ENCODE measurements at places on chromosomes 1 and 21.

DNA sequence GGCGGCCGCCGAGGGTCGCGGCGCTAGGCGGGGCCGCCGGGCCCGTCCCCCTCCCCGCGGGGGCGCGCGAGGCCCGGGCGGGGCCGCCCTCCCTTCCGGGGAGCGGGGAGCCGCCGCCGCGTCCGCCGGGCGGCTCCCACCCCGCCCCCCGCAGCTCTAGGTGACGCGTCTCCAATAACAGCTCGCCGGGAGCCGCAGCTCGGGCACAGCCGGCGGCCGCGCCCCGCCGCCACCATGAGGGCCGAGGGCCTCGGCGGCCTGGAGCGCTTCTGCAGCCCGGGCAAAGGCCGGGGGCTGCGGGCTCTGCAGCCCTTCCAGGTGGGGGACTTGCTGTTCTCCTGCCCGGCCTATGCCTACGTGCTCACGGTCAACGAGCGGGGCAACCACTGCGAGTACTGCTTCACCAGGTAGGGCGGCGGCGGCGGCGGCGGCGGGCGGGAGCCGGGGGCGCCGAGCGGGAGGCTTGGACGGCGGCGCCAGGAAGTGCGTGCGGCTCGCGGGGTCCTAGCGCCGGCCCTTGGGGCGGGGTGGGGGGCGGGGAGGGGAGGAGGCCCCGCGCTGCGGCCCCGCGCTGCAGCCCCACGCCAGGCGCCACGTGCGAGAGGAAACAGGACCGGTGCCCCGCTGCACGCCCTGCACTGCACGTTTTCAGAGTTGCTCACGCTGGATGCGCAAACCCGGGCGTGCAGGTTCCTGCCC is at the start of gene SMYD2:
SMYD2 (plus strand) TSS at position 139 of the 699 bp plus-strand sequence; CDS start at position 235, 96 bp downstream.
- DNase-seq, result no peak

DNA sequence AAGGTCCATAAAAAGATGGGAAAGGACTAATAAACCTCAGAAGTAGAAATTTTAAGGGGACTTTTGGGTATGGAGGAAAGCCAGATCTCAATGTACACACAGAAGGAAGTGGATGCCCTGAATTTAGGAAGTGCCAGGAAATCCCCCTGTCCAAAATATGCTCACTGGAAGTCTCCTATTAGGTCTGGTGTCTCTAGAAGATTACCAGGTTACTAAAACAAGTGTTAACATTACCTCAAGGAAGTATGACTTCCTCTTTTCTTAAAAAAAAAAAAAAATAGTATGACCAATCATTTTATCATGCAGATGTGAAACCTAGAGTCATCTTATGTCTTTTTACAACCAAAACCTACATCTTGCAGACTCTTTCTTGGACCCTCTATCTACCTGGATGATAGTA is 30.7 kb downstream of the CD58 start:
- DNase-seq, result no peak

DNA sequence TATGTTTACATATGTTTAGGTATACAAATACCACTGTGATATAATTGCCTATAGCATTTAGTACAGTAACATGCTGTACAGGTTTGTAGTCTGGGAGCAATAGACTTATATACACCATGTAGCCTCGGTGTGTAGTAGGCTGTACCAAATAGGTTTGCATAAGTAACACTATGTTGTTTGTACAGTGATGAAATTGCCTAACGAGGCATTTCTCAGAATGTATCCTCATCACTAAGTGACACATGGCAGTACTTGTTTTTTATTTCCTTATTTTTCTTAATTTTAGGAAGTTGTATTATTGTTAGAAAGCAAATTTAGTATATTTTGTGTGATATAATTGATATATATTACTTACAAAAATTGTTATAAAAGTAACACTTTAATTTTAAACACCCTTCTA is 840.9 kb downstream of the LTN1 start:
- DNase-seq, result no peak

GRCh38 chr1:150909585-150910180 is 16.5 kb upstream of the SETDB1 start:
- no peak for DNase-seq

DNA sequence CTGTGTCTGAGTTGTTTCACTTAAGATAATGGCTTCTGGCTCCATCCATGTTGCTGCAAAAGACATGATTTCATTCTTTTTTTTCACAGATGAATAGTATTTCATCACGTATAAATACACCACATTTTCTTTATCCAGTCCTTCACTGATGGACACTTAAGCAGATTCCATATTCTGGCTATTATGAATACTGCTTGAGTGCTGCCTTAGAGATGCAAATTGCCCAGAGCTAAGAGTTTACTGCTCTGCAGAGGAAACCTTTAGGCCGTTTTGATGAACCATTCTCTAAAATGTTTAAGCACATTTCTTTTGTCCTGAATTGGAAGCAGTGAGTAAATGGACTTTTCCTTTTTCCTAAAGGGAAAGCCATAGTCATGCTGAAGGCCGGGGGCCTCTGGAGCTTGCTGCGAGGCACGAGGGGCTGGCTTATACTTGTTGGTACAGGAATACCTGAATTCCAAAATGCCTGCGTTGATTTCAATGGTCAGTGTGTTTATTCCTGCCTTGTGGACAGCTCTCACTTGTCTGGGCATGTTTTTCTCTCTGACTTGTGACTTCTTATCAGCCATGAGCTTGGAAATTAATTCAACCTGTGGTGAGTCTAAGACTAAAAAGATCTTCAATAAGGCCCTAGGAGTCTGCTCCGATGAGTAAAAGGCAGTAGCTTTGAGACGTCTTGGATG is 201.0 kb upstream of the MAP1LC3C start:
- no peak for DNase-seq

DNA sequence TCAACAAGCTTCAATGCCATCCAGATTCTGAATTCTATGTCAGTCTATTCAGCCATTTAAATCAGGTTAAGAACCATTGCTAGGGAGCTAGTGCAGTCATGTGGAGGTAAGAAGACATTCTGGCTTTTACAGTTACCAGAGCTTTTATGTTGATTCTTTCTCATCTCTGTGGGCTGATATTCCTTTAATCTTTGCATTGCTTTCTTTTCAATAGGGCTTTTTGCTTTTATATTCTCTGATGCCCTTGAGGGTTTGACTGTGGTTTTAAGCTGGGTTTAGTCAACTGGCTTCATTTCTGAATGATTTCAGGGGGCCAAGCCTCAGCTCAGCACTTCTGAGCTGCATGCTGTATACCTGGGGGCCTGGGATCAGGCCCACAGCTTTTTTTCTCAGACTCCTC is 51.0 kb upstream of the GORAB start:
- DNase-seq, result no peak

DNA sequence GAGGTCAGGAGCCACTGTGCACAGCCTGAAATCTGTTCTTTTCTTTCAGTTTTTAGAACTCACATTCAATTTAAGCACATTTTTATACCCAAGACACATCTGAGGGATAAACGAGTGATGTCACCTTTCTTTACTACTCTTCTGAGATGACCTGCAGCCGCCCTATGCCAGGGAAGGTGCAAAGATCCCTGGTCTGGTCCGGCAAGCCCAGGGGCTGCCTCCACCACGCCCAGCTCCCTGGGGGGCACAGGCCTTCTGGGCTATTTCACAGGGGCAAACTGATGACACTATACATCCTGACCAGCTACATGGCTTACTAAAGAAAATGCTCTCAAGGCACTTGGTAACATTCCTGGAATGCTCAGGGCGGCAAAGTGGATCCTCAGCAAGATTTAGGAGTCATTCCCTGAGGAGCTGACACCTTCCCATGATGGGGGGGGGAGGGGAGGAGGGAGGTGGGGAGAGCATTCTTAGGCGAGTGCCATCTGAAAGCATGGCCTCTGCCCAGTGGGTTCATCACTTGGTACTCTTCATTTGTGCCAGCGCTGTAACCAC is 11.3 kb downstream of the MRAP start:
- DNase-seq, result no peak

GRCh38 chr1:9905010-9905409 is 5.1 kb downstream of the CTNNBIP1 start:
- DNase-seq, result no peak

DNA sequence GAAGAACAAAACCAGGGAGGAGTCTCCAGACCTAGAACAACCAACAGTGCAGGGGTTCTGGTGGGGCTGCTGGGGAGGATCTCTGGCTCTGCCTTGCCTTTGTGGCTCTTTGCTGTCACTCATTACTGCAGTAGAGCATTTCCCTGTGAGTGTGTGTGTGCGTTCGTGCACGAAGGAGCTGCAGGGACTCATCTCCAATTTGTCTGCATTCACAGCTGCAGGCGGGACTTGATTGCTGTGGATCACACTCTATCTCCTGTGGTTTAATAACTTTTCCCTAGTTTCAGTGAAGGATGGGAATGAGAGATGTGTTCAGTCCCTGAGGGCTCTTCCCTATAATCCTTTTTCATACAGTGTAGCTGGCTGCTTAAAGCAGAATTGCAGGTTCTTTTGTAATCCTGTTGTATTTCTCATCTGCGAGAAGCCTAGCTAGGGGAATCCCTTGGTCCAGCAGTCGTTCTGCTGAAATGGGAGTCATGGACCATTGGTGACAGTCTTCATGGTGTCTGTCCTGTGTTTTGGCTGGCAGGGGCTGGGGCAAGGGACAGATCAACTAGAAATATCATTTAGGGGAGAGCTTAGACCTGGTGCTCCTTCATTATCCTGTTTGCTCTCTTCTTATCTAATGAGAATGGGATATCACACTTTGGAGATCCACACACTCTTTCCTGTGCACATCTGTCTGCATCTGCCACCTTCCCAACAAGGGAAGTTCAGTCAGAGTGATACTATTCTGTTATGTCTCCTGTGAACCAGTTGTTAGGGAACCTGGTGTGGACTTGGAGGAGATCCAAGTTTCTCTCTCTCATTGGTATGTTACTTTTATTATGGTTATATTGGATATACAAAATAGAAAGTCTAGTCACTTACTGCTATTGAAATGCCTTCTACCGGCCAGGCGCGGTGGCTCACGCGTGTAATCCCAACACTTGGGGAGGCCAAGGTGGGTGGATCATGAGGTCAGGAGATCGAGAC is 3.0 kb downstream of the PCP4L1 start:
- no peak for DNase-seq

- no peak for DNase-seq
These were observed 3.1 kb downstream of the ACAP3 start for GRCh38 chr1:1304331-1305299.

DNA sequence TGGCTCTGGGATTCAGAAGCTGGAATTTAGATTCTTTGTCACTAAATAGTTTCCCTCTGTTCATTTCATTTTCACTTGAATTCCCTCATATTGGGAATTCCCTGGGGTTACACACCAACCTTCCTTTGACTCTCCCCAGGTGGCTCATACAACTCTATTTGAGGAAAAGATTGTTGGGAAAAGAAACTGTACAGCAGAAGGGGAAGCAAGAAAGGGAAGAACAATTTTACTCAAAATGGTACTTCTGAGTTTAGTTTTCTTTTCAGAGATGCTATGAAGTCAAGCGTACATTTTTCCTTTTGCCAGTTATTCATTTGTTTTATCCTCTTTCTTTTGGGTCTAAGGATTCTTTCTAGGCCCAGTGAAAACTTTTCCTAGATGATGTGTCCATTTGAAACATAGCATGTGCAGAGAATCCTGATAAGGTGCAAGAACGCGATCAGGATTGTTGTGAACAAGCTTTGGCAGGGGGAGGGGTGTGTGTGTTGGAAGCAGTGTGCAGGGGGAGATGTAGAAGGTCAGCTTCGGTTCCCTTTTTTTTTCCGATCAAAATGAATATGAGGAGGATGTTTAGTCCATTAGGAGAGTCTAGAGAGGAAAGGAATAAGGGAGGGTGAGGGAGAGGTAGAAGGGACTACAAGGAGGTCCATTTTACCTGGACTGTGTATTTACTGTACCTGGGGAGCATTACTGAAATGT is 26.8 kb upstream of the CD1D start:
- no peak for DNase-seq

DNA sequence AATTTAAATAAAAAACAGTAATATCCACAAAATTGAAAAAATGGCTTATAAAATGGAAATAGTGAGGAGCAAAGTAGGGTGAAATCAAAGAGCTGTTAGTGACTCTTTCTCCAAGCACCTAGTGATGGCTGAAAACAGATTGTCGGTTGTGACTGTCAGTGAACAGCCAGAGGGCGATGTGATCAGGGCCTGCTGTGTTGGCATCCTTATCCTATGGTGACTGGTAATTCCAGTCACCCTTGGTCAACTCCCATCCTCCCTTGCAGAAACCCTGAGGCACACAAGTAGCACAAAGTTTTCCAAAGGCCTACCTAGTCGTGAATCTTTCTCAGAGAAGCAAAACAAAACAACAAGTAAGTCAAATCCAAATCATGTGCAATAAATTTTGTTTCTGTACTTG is 599.8 kb upstream of the CXADR start:
- no peak for DNase-seq

Measured in activated CD4-positive, CD25-positive, alpha-beta regulatory T cell treated with anti-CD3 and anti-CD28 coated beads, Interleukin-2, amount 50 U/mL, for 16 hours (primary cell).